ENCODE measurements at places on chromosomes 6 and 20.

DNA sequence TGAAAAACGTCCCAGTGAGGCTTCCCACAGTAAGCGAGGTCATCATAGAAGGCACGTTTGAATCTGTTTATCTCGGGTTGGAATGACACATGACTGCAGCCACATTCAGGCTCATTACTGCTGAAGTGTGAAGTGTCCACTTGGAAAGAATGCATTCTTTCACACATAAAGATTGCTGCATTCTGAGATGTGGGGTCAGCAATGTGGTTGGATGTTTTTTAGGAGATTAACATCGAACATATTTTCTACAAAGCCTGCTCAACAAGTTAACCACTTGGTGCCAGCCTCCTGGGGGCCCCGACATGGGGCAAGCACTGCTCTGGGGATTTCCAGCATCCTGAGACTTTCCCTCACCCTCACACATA, 79.9 kb downstream of the BMP6 start:
- no peak for DNase-seq

- DNase-seq: no peak
Measured at GRCh38 chr20:2891343-2891742, 18.1 kb downstream of the PTPRA start.

GRCh38 chr6:170041526-170041925, 249.4 kb downstream of the DLL1 start:
- DNase-seq: no peak

GRCh38 chr6:110951986-110952794, 6.3 kb upstream of the GTF3C6 start:
- no peak for DNase-seq

DNA sequence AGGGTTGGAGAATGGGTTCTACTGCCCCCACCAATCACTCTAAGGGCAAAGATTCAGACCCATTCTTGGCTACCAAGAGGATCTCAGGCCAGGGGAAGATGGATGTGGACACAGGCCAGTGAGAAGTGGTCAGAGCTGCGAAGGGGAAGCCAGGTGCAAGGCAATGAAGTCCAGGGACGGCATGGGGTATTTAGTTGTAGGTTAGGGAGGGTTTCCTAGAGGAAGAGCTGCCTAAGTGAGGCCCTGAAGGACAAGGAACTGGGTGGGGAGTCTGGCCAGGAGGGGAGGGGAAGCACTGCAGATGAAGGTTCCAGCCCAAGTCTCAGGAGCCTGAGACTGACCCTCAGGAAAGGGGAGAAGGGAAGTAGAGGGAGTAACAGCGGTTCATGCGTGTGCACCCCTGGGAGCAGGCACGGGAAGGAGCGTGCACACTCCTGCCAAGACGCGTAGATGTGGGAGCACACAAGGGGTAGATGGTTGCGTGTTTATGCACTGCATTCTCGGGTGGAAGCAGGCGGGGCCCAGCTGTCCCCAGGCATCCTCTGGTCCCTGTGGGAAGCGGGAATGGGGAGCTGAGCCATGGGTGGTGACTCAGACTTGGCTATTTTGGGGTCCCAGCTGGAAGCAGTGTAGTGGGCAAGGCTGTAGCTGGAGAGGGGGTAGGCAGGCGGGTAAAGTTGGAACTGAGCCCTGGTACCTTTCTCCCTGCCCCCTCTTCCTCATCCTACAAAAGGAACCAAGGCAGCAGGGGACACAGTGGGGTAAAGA, 3.3 kb downstream of the ACTL10 start:
- DNase-seq: no peak
